Activated naive CD8-positive, alpha-beta T cell treated with anti-CD3 and anti-CD28 coated beads, Interleukin-2, amount 50 U/mL, for 24 hours (primary cell): ENCODE measurements at places on chromosomes 4 and X.

- no peak overlapping the region for H3K4me3 ChIP-seq
- H3K4me1 ChIP-seq, result no peaks in the 10 kb centered on the region
- H3K27ac ChIP-seq, result no peak overlapping the region
Measured at GRCh38 chr4:41160856-41161255, 53.5 kb downstream of the APBB2 start.

GRCh38 chrX:9866633-9867032 is 80.4 kb downstream of the SHROOM2 start:
- no peak overlapping the region for H3K4me3 ChIP-seq
- H3K27me3 ChIP-seq, result peaks cover 24% of the 10 kb centered on the region
- no peaks in the 10 kb centered on the region for H3K36me3 ChIP-seq
- no peak overlapping the region for H3K27ac ChIP-seq
- no peak for DNase-seq
- H3K4me1 ChIP-seq, result no peaks in the 10 kb centered on the region

GRCh38 chr4:106941841-106942240 is 94.3 kb downstream of the DKK2 start:
- H3K36me3 ChIP-seq, result no peaks in the 10 kb centered on the region
- H3K27ac ChIP-seq, result no peak overlapping the region
- H3K27me3 ChIP-seq, result no peaks in the 10 kb centered on the region
- no peak for DNase-seq
- no peak overlapping the region for H3K4me3 ChIP-seq

DNA sequence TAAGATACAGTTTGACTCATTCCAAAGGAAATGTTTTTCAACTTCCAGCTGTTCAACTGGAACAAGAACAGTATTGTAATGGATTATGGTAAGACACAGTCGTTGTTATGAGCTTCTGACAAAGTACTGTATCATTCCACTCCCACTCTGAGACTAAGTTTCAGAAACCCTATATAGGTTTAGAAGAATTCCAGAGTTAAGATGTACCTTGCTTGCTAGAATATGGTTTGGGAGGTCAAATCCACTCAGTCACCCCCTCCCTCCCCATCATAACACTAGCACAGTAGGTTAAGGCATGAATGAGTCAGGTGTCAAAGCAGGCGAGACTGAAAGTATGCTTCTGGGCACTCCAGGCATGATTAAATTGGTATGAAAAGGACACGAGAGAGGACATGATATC is 339.7 kb downstream of the DMD start:
- H3K4me3 ChIP-seq, result no peak overlapping the region
- H3K36me3 ChIP-seq, result no peaks in the 10 kb centered on the region
- no peaks in the 10 kb centered on the region for H3K27me3 ChIP-seq
- DNase-seq, result no peak
- H3K4me1 ChIP-seq, result no peaks in the 10 kb centered on the region

- H3K36me3 ChIP-seq, result no peaks in the 10 kb centered on the region
- H3K27me3 ChIP-seq, result peaks cover 22% of the 10 kb centered on the region
- DNase-seq, result no peak
Measured at GRCh38 chr4:53912766-53913497, 151.5 kb downstream of the CHIC2 start.

DNA sequence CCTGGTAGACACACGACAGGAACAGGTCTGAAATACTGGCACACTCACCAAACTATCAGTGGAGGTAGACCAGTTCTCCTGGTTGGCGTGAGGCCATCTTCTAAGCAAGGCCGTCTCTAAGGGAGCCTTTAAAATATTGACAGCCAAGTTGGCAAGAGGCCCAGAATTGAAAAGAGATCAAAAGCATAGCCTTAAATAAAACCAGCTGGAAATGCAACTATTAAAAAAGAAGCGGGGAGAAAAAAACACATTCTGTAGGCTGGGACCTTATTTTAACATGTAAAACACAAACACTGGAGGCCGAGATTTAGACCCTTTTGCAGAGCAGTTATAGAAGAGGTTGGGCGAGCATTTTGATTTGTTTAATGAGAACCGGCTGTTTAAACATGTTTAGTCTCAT is 233.0 kb upstream of the CLNK start:
- no peaks in the 10 kb centered on the region for H3K4me1 ChIP-seq
- no peak for DNase-seq
- no peak overlapping the region for H3K4me3 ChIP-seq
- H3K36me3 ChIP-seq, result no peaks in the 10 kb centered on the region
- H3K27ac ChIP-seq, result no peak overlapping the region

- H3K27ac ChIP-seq, result no peak overlapping the region
- H3K36me3 ChIP-seq, result no peaks in the 10 kb centered on the region
- no peak overlapping the region for H3K4me3 ChIP-seq
- H3K4me1 ChIP-seq, result peaks cover 11% of the 10 kb centered on the region
- DNase-seq, result no peak
- H3K27me3 ChIP-seq, result peaks cover 3% of the 10 kb centered on the region
Measured at GRCh38 chr4:152000518-152000917, 239.7 kb upstream of the GATB start.

GRCh38 chr4:82561786-82562563 is at the start of gene TMEM150C:
Gene TMEM150C, minus strand, starts transcription at chr4:82561988. Its CDS starts 57,331 bp downstream, at chr4:82504657.
- no peaks in the 10 kb centered on the region for H3K36me3 ChIP-seq
- H3K4me3 ChIP-seq, result peak within 1 kb of the TSS; percentile 67
- peaks cover 11% of the 10 kb centered on the region for H3K4me1 ChIP-seq
- peak; percentile 13 for DNase-seq

DNA sequence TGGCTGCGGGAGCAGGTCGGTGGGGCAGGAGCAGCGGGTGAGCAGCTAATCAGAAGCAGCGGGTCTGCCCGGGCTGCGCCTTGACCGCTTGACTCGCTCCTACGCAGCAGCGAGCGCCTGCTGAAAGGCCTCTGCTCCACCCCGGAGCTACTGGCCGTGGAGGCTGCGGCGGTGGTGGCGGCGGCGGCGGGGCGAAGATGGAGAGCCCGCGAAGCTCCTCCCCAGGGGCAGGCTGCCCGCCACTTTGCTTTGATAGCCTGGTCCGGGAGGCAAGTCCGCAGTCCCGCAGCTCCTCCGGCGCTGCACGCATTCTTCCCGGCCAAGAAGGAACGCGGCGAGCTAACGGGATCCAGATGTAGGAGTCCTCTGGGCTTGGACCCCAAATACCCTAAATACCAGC is 36.7 kb downstream of the PJA1 start:
- H3K4me1 ChIP-seq, result no peaks in the 10 kb centered on the region
- no peak overlapping the region for H3K27ac ChIP-seq
- no peak for DNase-seq
- no peaks in the 10 kb centered on the region for H3K36me3 ChIP-seq
- peaks cover 22% of the 10 kb centered on the region for H3K27me3 ChIP-seq

DNA sequence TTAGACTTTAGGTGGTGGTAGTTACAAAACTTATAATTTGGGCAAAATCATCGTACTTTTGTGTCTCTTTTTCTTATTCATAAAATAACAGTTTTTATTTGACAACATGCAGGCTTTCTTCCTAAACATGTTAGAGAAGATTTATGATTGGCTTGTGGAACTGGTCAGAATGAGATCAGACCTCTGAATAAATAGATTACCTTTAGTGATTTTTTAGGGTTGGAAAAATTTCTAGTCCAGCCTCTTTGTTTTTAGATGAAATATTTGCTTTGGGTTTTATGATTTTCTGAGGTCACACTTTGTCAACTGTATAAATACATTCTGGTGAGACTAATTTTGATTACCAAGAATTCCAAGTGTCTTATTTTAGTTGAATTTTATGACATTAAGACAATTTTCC is 29.2 kb downstream of the MOB1B start:
- H3K27me3 ChIP-seq, result no peaks in the 10 kb centered on the region
- H3K27ac ChIP-seq, result no peak overlapping the region
- no peak overlapping the region for H3K4me3 ChIP-seq
- DNase-seq, result no peak

DNA sequence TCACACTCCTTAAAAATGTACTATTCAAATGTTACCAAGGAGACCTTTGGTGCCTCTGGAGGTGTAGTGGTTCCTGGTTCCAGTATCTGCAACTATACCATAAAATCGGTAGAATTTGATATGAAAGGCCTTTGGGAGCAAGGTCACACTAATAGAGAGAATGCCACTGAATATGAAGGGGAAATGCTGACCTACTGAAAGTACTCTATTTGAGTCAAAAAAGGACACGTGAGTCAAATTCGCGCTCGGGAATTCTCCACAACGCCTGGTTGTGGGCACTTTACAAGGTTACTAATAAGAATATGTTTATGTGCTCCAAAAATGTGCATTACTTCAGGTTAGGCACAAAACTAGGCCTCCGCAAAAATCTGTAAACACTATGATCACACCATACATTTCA is 39.5 kb upstream of the RELL1 start:
- no peak overlapping the region for H3K27ac ChIP-seq
- peaks cover 8% of the 10 kb centered on the region for H3K4me1 ChIP-seq
- DNase-seq, result no peak
- H3K36me3 ChIP-seq, result no peaks in the 10 kb centered on the region
- H3K27me3 ChIP-seq, result no peaks in the 10 kb centered on the region
- no peak overlapping the region for H3K4me3 ChIP-seq

- no peak for DNase-seq
- no peak overlapping the region for H3K4me3 ChIP-seq
- H3K27me3 ChIP-seq, result no peaks in the 10 kb centered on the region
- H3K4me1 ChIP-seq, result peaks cover 3% of the 10 kb centered on the region
Measured at GRCh38 chr4:25779021-25779420, 83.8 kb downstream of the SEL1L3 start.

- H3K36me3 ChIP-seq, result peaks cover 4% of the 10 kb centered on the region
- H3K4me1 ChIP-seq, result peaks cover 14% of the 10 kb centered on the region
- no peaks in the 10 kb centered on the region for H3K27me3 ChIP-seq
- H3K4me3 ChIP-seq, result no peak overlapping the region
- no peak overlapping the region for H3K27ac ChIP-seq
Measured at GRCh38 chr4:74235135-74235534, 73.1 kb upstream of the EPGN start.

DNA sequence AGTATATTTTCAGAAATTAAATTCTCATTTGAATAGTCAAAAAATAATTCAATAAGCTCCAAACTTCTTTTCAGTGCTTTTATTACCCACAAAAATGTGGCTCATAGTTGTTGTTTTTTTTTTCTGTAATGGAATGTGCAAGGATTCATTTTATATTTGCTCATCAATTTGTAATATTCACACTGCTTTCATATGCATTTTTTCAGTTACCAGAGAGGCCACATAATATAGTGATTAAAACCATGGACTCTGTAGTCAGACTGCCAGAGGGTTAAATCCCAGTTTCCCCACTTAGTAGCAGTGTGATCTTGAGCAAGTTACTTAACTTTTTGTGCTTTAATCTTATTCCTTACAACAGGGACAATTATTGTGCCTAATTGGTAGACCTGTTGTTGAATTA is 64.5 kb downstream of the FAM9B start:
- H3K4me1 ChIP-seq, result peaks cover 3% of the 10 kb centered on the region
- no peak overlapping the region for H3K4me3 ChIP-seq

GRCh38 chr4:181810711-181811110 is 432.5 kb upstream of the TENM3 start:
- no peak overlapping the region for H3K27ac ChIP-seq
- H3K27me3 ChIP-seq, result no peaks in the 10 kb centered on the region
- no peak overlapping the region for H3K4me3 ChIP-seq
